Putamen (tissue), 1 donor: ENCODE measurements at places on chromosomes 7 and 10.

- no peak for DNase-seq
These were observed 451.4 kb upstream of the VSTM2A start for GRCh38 chr7:54090652-54091213.

DNA sequence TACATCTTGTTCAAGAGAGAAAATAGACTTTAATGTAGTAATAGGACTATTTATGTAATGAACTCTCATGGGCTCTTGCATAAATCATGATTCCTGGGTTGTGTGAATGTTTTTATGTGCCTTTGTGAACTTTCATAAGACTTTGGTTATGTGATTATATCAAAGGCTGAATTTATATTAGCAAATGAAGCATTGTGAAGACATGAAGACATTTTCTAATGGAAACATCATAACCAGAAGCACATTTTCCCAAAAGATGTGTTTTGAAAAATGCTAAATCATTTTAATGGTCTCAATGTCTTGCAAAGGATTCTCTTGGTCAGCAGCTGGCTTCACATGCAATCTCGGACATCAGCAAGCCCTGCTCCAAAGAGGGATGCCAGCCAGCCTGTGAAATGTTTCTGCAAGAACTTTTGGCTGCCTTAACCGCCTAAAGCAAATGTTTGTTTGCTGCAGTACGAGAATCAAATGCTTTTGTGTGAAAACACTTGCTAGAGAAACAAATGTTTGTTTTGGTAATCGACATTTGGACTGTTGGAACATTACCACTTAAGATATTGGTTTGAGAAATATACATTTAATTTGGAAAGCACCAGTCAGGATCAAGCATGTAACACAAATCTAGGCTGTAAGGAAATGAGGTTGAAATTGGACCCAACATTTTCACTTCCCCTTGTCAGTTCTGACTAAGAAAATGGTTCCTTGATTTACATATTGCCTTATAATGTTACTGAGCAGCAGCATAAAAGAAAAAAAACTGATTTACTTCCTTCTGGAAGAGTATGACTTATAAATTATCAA, 102.1 kb downstream of the RTKN2 start:
- DNase-seq: peak; percentile 1

DNA sequence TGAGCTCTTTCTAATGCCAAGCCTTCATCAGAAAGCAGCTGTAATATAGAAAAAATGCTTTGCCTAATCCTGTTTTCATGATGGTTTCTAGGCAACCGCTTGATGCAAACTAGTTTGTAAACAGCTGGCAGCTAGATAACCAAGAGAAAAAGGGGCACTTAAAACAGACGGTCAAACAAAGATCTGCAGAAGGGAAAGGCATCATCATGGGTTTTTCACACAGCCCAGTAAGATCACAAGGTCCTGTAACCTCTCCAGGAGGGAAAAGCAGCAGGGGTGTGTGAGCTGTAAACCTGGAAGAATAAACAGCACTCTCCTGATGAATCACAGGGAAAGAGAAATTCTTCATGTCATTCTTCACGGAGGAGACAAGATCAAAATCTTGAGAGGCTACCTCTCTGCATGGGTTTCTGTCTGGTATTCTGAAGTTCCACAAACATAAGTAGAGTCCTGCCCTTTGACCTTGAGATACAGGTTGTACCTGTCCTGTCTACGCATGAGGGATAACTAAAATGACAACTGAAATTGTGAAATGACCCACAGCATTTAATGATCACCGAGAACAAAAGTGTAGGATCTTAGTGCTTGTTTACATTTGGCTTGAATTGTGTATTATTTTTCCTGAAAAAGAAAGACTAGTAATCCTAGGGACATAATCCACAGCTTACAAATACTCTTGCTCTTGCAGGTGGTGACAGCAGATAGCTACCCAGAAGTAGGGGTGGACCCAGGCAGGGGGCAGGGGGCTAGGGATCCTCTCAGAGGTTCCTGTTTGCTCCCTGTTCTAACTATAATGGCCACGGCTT, 48.0 kb downstream of the CREB3L2 start:
- no peak for DNase-seq

GRCh38 chr7:155885167-155886155, 73.2 kb upstream of the SHH start:
- no peak for DNase-seq

DNA sequence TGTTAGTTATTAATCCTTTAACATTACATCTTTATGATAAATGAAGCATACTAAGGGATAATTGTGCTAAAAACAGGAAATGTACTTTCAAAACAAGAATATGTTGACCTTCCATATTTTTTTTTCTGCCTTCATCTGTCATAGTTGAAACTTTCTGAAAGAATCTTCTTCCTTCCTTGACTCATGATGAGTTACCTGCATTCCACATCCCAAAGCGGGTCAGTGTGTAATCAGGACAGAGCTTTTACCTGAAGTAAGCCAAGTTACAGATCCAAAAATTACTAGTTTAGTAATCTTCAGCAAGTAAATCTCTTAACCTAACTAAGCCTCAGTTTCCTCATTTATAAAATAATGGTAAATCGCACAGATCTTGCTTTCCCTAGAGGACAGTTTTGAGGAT, 13.4 kb upstream of the ARL4A start:
- no peak for DNase-seq
